Kasumi-1 (cell line): ENCODE measurements at places on chromosomes 5 and 9.

GRCh38 chr5:107964722-107965121 is 294.0 kb upstream of the EFNA5 start:
- no peak for DNase-seq

DNA sequence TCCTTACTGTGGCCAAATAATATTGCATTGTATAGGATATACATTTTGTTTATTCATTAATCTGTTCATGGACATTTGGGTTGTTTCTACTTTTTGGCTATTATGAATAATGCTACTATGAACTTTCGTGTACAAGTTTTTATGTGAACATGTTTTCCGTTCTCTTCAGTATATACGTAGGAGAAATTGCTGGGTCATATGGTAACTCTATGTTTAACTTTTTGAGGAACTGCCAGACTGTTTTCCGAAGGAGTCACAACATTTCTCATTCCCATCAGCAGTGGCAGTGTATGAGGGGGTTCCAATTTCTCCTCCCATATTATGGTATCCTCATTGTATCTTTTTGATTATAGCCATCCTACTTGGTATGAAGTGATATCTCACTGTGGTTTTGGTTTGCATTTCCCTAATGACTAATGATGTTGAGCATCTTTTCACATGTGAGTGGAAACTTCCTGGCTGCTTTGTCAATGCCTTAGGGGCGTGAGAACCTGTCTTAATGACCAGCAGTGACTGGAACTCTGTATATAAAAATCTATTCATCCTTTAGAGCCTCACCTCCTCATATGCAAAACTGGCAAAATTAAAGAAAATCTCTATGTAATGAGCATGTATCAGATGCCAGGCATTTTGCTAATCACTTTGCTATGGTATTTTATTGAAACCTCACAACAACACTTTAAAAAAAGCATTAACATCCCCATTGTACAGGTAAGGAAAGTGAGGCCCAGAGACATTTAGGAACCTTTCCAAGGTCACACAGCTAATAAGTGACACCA is 47.8 kb upstream of the TGFBR1 start:
- no peak for DNase-seq

- DNase-seq: no peak
Measured at GRCh38 chr9:2013743-2014475, 1.2 kb upstream of the SMARCA2 start.

GRCh38 chr5:133884569-133885311 is 83.7 kb downstream of the C5orf15 start:
- no peak for DNase-seq

DNA sequence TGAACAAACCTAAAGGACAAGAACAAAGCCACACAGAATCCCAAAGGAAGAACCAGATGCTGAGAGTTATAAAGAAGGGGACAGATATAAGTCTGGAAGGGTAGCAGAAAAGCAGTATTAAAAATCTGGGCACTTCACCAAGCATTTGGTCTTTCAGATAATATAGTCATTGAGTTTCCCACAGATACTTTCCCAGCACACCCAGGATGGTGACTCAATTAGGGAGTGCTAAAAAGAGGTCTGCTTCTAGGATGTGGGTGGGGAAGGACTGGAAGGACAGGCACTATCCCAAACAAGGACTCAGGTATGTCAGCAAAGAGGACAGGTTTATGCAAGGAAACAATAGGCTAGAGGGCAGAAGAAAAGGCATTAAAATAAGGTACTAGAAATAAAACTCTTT is 59.3 kb downstream of the DIAPH1 start:
- no peak for DNase-seq

GRCh38 chr5:53335115-53335514 is 145.3 kb upstream of the FST start:
- no peak for DNase-seq
